ENCODE measurements at places on chromosomes 13 and 19.

- no peak for DNase-seq
Observed at GRCh38 chr13:50493683-50494082, 349.8 kb downstream of the DLEU7 start.

GRCh38 chr19:8610041-8610935, at the start of gene ADAMTS10:
ADAMTS10 (minus strand) TSS chr19:8610715; CDS start chr19:8605710, 5,005 bp downstream.
- DNase-seq = peak; percentile 51

GRCh38 chr19:43820098-43820883, 6.8 kb upstream of the ZNF283 start:
- peak; percentile 66 for DNase-seq

DNA sequence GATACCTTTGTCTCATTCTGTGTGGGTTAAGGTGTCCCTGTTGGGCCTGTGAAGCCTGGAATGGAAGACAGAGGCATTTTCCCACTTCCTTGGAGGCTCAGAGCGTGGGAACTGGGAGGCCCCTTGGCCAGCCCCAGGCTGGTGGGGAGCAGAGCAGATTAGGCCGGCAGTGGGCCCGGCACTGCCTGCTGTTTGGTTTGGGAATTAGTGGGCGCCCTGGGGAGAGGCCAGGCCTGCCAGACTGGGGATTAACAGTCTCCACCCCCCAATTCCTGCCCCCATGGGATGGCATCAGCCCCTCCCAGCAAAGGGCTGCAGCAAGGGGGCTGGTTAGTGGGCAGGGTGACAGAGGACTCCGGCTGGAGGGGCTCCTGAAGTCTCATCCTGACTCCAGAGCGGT, 3.1 kb upstream of the BEST2 start:
- DNase-seq = no peak

DNA sequence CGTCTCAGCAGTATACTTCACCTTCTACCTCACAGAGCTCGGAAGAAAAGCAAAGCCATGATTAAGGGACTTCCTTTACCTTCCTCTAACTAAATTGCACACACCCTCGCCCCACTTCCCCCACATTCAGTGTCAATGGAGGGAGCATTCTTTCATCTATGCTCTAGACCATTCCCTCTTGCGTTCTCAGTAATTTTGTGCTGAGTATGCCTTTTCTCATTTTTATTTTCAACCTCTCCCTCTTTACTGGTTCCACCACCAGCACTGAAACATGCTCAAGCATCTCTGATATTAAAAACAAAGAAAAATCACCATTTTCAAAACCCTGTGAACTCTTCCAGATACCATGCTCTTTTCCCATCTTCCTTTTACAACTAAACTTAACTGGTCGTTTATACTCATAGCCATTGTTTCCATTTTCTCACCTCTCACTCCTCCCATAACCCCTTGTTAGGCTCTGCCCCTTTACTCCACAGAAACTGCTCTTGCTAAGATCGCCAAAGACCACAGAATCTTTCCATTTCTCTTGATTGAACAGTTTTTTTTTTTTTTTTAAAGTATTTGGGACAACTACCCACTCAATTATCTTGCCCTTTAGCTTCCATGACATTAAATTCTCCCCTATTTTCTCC, 32.4 kb downstream of the SERPINE3 start:
- no peak for DNase-seq

DNA sequence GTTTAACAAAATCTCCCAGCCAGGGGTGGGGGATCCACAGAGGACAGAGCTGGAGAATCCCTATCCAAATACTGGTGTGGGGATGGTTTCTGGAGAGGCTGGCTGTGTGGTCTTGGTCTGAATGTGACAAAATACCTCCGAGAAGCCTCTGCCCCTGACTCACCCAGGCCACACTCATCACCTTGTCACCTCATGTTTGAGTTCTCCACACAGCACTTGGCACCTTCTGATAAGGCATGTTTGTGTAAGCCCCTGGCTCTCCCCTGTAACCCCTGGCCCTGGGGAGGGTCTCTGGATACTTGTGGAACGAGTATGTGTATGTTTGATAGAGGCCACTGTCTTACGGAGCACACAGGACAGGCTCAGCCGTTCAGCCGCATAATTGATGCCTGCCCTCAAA, 14.7 kb downstream of the TECR start:
- DNase-seq = no peak

- no peak for DNase-seq
Observed at GRCh38 chr19:57363688-57364181, 384 bp downstream of the TRAPPC2B start.

DNA sequence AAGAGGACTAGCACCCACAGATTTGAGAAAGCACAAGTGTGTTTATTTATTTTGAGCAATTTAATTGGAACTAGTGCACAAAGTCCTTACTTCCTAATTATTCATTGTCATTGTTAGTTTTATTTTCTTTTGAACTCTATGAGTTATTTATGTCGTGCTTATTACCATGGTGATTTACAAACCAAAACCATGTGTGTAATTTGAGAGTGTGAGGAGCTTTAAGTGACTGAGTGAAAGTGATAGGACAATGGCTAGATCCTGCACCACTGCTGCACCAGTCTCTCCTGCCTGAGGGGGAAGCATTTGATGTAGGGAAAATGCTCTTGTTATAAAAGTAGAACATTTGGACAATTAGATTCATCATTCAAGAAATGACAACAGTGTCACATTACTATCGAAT, 172.3 kb upstream of the KLF12 start:
- no peak for DNase-seq
